ENCODE measurements at places on chromosomes 2 and 18.

DNA sequence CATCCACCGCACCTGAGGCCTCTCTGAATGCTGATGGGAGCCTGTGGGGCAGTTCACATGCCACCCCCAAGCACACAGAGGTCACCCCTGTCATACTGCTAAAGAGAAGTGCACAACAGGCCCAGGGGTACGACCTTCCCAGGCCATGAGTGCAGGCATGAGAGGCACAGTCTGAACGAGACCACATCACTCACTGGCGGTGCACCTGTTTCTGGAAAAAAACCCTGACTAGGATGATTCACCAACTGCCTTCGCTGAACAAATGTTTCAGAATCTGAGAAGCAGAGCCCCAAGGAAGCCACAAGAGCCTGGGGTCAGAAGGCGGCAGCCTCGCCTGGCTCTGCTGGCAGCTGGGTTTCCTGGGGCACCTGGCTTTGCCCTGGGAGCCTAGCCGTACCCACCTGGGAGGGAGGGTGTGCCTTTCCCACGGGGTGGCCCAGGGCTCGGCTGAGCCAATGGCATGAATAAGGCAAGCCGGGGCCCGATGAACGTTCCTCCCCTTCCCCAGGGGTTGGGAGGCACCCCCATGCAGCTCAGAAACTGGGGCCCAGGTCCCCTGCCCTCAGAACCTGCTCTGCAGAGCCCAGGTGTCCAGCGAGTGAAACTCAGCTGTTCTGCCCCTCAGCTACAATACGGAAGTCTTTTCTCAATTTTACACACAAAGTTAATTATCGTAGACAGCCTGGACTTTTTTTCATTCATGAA lies 73.8 kb downstream of the HDAC4 start:
- DNase-seq: peak; percentile 69

- no peak for DNase-seq
Measured at GRCh38 chr2:64913357-64913869, 75.8 kb upstream of the SLC1A4 start.

DNA sequence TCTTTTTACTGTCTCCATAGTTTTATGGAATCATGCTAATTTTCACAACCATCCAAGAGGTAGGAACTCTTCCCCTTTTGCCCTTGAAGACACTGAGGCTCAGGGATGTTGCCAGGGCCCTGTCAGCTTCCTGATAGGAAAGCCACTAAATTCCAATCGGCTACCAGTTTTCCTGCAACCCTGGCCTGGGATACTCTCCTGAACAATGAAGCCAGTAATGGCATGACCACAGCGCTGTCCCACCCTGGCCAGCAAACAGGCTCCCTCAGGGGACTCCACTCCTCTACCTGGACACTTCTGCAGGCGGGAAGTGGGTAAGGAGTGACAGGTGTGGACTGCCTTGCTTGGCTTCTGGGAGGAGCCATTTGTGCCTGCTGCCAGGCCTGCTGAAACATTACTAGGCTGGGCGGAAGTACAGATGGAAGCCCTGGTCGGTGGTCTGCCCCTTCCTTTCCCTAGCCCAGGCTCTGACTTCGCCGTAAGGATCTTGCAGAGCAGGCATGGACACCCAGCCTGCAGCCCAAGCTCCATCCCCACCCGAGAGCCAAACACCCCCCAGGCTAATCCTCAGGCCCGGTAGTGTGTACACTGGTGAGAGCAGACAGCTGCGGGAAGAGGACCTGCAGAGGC lies 78.8 kb upstream of the SMAD2 start:
- no peak for DNase-seq

GRCh38 chr2:27958711-27959378 lies 68.3 kb downstream of the BABAM2 start:
- DNase-seq: no peak

DNA sequence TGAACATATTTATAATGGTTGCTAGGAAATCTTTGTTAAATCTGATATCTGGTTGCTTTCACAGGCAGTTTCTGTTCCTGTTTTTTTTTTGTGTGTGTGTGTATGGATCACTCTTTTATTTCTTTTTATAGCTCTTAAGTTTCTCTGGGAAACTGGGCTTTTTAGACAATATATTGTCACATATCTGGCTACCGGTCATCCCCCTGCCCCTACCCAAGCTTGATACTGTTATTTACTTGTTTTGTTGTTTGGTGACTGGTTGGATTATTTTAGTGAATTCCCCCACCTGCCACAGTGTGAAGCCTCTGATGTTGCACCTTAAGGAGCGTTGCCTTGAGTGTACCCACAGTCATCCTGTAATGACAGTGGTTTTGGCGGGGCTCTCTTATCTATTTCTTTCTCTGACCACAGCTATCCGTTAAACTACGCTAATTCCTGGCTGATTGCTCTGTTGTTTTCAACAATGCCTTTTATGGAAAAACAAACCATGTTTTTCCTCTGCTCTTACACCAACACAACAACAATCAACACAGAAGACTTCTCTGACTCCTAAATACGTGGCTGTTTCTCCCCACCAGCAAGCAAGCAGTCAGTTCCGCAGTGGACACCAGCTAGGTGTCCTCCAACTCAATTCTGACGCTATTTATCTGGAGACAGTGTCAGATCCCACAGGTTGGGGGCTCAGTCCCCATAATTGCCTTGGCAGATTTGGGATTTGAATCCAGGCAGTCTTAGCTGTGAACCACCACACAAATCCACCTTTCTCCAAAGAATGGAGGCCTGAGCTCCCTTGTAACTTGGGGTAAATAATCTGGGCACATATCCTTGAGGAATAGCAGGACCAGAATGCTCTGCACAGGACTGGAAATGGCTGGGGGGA lies 10.9 kb downstream of the GNLY start:
- no peak for DNase-seq

DNA sequence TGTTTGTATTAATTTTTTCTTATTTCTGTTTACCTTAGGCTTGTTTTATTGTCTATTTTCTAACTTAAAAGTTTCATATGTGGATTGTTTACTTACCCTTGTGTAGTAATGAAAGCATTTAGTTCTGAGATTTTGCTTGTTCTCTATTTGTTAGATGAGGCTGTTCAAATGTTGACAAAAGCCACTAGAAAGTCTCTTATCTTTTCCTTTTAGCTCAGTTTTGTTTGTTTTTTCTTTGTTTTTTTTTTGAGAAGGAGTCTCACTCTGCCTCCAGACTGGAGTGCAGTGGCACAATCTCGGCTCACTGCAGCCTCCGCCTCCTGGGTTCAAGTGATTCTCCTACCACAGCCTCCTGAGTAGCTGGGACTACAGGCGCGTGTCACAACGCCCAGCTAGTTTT lies 30.9 kb downstream of the USP14 start:
- no peak for DNase-seq

GRCh38 chr18:66916834-66917233 lies 312.9 kb upstream of the CDH19 start:
- no peak for DNase-seq

GRCh38 chr18:9738266-9738969 lies 30.3 kb downstream of the RAB31 start:
- DNase-seq: no peak

- no peak for DNase-seq
Measured at GRCh38 chr2:130808482-130809268, 28.0 kb upstream of the ARHGEF4 start.

DNA sequence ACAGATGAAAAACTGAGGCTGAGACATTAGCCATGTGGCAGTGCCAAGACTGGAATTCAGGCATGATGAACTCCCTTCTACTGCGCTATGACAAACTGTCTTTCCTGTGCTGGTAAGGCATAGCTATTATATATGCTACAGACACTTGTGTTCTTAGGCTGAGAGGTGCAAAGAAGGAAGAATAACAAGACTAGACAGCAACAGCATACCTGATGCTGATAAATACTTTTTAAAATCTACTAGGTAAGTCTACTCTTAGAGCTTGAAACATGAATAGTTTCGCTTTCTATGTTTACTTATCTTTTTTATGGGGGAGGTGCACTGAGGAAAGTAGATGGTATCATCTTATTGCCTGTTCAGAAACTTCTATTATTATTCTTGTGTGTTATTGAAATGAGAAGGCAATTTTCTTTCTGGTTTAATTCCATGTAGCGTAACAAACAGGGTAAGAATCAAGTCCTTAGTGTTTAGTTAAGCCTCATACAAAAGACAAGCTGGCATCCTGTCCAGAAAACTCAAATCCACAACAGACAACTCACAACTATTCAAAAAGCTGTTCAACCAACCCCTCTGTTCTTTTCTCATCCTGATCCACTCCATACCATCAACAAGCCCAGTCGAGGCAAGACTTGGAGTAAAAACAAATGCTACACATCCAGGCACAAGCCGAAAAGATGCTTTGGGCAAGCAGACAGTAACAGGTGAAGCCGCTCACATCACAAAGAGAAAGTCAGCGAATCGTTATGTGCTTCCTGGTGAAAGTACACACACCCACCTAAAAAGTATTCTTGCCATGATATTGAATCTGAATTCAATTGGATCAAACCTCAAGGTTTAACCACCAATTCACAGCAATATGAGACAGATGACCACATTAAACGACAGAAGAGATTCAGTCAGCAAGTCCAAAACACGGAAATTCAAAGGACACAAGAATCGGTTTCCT lies 1.5 kb downstream of the TTC32 start:
- peak; percentile 22 for DNase-seq

GRCh38 chr18:3970929-3971328 lies 484.2 kb downstream of the DLGAP1 start:
- no peak for DNase-seq

DNA sequence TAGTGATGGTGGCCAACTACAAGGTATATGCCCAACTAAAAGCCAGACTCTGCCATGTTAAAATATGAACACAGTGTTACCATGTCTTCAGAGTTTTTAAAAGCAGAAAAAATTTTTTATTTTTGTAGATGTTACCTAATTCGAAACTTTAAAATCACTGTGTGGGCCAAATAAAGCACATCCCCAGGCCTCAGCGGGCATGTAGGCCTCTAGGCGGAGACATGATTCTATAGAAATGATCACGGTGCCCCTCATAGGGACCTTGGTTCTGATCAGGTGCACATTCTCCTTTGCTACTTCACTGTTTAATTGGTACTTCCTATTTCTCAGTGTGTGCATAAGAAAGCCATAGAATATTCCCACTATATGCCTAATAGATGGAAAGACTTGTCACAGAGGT lies 349.2 kb downstream of the XIRP2 start:
- no peak for DNase-seq

DNA sequence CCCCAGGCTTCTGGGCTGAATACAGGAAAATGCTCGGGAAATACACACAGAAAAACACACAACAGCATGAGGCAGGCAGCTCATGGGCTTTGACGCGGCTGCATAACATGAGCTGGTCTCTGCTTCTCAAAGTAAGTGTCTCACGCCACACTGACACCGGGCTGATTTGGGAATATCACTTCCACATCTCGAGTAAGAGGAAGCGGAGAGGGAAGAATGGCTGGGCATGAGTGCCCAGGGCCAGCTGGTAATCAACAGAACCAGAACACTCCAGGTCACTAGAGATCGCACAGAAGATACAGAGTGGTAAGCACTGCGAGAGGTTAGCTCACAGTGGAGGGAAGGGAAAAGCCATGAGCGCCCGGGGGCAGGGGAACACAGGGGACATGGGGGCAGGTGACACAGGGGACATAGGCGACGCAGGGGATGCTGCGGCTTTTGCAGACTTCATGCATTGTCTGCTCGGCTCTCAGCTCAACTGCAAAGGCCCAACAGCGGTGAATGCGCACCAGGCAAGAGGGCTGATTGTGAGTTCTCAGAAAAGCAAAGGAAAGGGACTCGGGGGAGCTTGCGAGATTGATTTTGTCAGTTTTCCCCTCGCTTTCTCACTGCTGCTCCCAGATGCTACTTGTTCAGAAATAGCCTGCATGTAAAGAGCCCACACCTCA lies 141.4 kb downstream of the MBP start:
- DNase-seq: no peak

- no peak for DNase-seq
Measured at GRCh38 chr2:154452471-154452870, 246.0 kb upstream of the KCNJ3 start.

DNA sequence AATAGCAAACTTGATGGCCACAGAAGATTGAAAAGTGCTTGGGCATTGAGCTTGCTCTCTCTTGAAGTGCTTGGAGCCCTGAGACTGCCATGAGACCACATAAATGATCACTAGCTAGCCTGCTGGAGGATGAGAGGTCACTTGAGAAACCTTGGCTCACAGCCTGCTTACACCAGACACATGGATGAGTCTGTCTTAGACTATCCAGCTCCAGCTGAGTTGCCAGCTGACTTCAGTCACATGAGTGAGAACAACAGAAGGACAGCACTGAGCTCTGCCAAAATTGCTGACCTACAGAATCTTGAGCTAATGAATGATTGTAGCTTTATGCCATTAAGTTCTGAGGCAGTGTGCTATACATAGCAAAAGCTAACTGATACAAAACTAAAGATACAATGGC lies 18.1 kb downstream of the NABP1 start:
- no peak for DNase-seq

DNA sequence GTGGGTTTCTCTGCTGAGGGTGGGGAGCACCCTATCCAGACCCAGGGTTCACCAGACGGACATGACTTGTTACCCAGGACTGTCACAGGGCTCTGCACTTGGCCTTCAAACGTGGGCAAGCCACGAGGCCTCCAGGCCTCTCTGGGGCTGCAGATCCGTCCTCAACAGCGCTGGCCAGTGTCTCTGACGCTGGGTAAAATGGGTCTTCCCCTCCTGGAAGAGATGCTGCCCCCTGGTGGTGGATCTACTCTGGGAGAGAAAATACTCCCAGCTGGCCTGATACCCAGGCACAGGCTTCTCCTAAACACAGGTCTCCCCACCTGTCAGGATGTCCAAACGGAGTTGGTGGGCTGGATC lies 3.7 kb downstream of the GPR17 start:
- peak; percentile 95 for DNase-seq

GRCh38 chr18:73245345-73245744 lies 377.6 kb upstream of the NETO1 start:
- no peak for DNase-seq

GRCh38 chr2:167759531-167759930 lies 487.9 kb downstream of the STK39 start:
- no peak for DNase-seq

GRCh38 chr2:216171011-216171410 lies 61.9 kb downstream of the XRCC5 start:
- DNase-seq: no peak

DNA sequence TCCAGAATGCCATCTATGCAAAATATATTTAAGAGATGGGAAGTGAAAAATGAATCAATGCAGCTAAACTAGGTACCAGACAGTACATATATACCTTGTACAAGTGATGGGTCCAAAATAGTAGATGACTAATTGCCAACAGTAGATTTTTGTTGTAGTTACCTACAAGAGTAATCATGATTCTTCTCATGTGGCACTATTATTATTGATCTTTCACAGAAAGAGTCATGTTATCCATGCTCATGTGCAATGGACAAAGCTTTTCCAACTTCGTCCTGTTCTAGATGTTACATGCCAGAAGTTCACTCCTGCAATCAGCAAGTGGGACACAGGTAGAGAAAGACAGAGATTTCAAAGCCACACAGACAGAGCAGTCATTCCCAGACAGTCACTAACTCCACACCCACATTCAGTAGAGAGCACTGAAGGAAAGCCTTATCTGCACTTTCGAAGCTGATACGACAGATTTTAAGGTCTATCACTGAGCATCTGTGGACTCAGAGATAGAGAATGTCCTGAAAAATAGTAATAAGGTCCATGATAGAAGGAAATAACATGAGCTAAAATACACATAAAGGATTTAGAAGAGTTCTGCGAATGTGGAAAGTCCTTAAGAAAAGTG lies 101.6 kb upstream of the ITPRID2 start:
- no peak for DNase-seq

GRCh38 chr2:161414042-161415033 lies 1.8 kb upstream of the TBR1 start:
- DNase-seq: peak; percentile 21

GRCh38 chr2:176385838-176386237 lies 116.6 kb downstream of the MTX2 start:
- no peak for DNase-seq

- DNase-seq: no peak
Measured at GRCh38 chr2:10223471-10223870, 79.2 kb upstream of the HPCAL1 start.

Data from activated CD4-positive, alpha-beta T cell treated with anti-CD3 and anti-CD28 coated beads, Interleukin-2, amount 50 U/mL, for 48 hours (primary cell).